ENCODE measurements at places on chromosomes 13 and 19.

DNA sequence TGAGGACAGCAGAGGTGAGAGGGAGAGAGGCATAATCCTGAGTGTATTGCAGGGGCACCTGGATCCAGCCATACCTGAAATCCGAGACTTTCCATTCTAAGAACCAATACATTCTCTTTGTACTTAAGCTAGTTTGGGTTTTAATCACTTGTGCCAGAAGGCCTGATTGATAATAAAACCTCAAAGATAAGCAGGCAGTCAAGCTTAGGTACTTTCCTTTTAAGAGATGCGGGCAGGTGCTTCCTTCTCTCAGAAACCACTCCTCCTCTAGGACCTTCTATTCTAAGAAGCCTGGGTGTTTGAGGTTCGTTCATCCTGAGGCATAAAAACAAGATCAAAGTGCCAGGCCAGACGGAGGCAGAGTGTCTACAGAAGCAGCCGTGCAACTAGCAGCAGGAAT is 22.2 kb downstream of the FAM187B start:
- no peak for DNase-seq

GRCh38 chr13:30551189-30551588 is 66.5 kb upstream of the USPL1 start:
- peak; percentile 1 for DNase-seq

DNA sequence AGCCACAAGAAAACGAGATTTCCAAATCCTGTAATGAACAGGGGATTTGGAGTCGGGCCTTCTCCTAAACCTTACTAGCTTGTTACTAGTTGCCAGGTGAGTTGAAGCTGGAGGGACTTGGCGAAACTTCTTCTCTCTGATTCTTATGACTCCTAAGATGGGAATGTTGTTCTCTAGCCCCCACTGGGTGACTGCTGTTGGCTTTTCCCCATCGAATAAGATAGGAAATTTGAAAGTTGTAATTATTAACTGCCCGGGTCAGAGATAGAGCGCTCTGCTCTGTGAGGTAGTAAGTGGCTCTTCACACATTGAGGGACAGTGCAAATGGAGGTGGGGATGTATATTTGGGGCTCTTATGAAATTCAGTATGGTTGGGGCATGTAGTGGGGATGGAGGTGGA is 111.2 kb upstream of the MBNL2 start:
- no peak for DNase-seq

- DNase-seq: no peak
Observed at GRCh38 chr19:36604656-36605100, 435 bp upstream of the ZNF382 start.

DNA sequence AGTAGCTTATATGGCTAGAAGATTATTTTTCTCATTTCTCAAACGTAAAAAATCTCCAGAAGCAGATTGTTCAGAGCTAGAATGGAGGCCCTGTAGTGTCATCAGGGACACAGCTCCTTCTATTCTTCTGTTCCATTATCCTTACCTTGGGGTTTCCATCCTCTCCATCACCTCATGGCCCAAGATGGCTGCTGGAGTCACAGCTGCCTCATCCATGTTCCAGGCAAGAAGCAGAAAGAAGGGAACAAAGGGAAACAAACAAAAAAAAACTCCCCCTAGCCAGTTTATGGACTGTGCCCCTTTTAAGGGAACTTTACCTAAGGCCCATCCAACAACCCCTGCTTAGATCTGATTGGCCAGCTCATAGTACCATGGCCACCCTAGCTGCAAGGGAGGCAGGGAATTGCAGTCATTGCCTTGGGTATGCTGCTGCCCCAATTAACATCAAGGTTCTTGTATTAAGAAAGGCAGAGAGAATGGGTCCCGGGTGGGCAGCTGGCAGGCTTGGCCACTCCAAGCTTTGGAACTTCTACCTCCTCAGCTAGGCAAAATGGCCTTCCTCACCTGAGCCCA is 15.7 kb downstream of the CEACAM16 start:
- no peak for DNase-seq

DNA sequence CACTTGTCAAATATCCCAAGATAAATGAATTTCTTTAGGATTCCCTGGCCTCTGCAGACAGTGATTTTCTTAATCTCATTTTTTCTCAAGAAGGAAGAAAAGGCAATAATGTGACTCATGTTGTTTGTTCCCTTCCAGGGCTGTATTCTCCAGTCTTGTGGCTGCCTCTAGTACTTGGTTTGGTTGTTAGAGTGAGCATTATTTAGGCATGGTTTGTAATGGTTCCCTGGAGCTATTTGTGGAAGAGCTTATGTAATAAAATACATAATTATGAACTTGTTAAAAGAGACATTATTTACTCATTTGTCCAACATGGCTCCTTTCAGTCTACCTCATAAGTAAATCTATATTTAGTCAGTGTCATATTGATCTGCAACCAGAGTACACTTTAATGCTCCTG is 270.4 kb downstream of the DCT start:
- DNase-seq: no peak

DNA sequence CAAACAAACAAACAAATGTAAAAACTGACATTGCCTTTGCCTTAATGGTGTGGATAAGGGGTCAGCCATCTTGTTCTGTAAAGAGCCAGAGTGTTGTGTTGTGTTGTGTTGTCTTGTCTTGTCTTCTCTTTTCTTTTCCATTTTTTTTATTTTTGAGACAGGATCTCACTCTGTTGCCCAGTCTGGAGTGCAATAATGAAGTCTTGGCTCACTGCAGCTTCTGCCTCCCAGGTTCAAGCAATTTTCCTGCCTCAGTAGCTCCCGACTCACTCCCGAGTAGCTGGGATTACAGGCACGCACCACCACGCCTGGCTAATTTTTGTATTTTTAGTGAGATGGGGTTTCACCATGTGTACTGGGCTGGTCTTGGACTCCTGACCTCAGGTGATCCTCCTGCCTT is 27.8 kb downstream of the TIMM13 start:
- DNase-seq: no peak

DNA sequence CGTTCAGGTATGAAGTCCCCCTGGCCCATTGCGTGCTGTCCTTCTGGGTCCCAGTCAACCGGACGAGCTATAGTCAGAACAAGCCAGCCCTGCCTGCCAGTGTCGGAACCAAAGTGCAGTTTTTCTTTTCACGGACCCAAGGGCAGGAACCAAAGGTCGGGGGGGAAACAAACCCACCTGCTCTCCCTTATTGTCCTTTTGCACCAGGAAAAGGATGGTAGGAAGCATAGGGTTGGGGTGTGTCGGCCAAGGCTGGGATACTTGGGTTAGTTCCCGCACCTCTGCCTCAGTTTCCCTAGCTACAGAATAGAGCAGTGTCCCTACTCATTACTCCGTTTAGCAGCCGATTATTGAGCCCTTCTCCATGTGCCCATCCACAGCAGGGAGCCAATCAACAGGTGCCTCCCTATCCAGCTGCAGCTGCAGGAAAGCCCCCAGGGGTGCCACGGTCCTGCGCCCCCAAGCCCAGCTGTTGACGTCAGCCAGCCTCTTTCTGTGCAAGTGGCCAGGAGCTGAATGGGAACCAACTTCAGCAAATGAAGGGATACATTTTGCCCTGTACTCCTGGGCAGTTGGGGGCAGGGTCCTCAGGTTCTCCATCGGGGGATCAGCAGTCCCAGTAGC is 9.4 kb upstream of the SLC25A42 start:
- DNase-seq: no peak

GRCh38 chr13:23632741-23633140 is 62.5 kb downstream of the TNFRSF19 start:
- no peak for DNase-seq

- DNase-seq: no peak
Observed at GRCh38 chr19:4081441-4082129, 14.9 kb upstream of the ZBTB7A start.

All from NCI-H510A (cell line).